ENCODE measurements at places on chromosomes 7 and 10.

DNA sequence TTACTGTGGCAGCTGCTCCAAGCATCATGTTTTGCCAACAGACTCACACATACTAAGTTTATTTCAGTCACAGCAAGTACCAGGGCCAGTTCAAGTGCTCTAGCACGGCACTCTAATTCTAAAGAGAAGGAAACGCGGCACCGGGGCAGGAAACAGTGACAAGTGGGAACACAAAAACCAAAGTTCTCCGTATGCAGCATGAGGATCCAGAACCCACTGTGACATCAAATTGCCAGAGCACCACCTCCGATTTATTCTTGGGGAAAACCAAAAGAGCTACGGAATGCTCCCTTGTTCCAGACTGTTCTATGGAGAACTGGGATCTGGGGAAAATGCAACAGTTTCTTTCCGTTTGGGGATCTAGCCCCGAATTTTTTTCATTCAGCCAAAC is 448 bp upstream of the PTER start:
- peak; percentile 5 for DNase-seq

DNA sequence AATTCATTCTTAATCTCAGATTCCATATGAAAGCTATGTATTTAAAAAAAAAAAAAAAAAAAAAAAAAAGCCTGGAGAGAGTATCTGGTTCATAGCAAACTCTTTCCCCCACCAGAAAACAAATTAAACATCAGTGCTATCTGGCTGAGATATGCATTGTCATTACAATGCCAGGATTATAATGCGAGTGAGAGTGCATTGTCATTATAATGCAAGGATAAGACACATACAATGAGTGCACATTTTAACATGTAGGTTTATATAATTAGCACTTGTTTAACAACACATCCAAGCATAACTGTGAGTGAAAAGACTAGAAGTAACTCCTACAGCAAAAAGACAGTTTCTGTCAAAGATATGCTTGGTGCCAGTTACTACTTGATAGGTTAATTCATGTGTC is 48.1 kb downstream of the ITPRID1 start:
- no peak for DNase-seq

DNA sequence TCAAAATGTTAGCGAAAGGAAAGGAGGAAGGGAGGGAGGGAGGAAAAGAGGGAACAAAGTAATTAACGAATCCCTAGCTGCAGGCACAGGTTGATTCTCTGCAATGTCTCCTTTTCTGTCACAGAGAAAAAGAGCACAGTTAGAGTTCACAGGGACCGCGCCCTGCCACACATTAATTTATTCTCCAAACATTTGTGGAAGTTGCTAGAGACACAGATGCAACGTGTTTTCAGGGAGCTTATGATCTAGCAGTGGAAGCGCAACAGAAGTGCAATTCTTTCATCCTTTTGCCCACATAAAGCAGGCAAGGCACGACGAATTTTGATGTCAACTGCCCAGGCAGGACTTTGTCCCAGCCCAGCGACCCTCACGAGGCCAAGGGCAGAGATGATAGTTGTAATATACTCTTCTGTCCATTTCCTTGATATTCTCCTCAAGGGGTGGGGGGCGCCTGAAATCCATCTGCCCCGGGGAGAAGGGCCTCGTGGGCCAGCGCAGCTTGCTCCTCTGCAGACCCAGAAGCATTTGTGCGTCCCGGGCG is 101.7 kb upstream of the ZNF438 start:
- DNase-seq: no peak

DNA sequence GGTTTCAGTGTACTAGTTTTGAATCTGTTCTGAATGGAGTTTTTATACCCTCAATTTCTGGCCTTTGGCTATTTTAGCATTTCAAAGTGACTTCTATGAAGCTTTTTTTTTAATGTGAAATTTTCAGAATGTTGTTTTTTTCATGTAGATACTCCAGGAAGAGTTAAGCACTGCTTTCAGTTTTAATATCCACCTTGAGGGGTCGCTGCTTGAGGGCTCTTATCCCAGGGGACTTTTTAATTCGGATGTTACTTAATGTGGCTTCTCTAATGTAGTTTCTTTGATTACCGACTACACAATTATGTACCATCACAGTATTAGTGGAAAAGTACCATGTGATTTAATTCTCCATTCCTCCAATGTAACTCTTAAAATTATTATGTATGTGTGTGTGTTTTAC is 5.2 kb downstream of the IFIT5 start:
- DNase-seq: no peak

GRCh38 chr10:102761981-102762380 is 18.2 kb downstream of the WBP1L start:
- DNase-seq: no peak

All from activated CD4-positive, alpha-beta T cell treated with anti-CD3 and anti-CD28 coated beads, Interleukin-2, amount 50 U/mL, for 24 hours (primary cell).